Smooth muscle cell of bladder (primary cell): ENCODE measurements at places on chromosomes 6 and 20. TPM values are rescaled to one million over a fixed set of nuclear protein-coding genes. Genes with fewer than 3 reads are reported as not detected.

CNR1 gene
- total RNA-seq, result under 0.01 TPM in 1 of 2 replicates, not detected in the other

CAP2 gene
- 4.0 and 9.5 TPM in 2 replicates for total RNA-seq

ESF1 gene
- 10.2 and 17.0 TPM in 2 replicates for total RNA-seq

PSMB9 gene
- total RNA-seq, result 29.2 and 31.1 TPM in 2 replicates

OPN5 gene
- not detected in 2 replicates for total RNA-seq

TP53TG5 gene
- total RNA-seq, result under 0.01 TPM in 1 of 2 replicates, not detected in the other

DPPA5 gene
- total RNA-seq, result not detected in 2 replicates

CDSN gene
- under 0.01 TPM in 1 of 2 replicates, not detected in the other for total RNA-seq

SLC4A11 gene
- 1.0 and 1.1 TPM in 2 replicates for total RNA-seq

STMN3 gene
- total RNA-seq, result 2.1 and 2.3 TPM in 2 replicates

TXLNB gene
- total RNA-seq, result 0.46 and 1.00 TPM in 2 replicates

WFDC12 gene
- total RNA-seq, result not detected in 2 replicates

POLR3F gene
- 10.7 and 10.9 TPM in 2 replicates for total RNA-seq
